ENCODE measurements at places on chromosomes 2 and 18. TPM values are rescaled to one million over a fixed set of nuclear protein-coding genes. Genes with fewer than 3 reads are reported as not detected.

GRCh38 chr2:24825883-24826772, 32.9 kb downstream of the CENPO start:
- DNase-seq, result no peak

DNA sequence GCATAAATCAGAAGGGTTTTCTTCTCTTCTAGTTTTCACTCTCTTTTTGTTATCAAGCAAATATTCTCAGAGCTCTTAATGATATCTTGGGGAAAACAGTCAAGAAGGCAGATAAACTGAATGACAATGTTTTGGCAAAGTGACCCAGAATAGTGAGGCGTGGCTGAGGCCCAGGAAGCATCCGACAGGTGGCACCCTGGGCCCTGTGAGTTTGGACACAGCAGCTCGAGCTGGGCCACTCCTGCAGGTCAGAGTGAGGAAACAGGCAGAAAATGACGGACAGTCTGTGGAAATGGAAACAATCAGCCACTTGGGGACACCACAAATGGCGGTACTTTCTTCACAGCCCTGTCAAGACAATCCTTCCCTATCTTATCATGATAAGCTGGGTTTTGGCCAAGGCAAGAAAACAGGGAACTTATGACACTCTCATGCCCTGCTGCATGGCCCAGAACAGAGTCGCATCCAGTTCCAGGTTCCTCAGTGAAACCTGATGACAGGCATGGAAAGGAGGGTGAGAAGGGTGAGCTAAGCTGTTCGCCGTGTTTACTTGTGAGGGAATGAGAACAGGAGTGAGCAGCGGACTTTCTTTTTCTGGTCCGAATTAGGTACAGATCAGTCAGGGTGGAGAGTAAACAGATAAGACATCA, 32.1 kb downstream of the MRPL44 start:
- DNase-seq, result no peak

- no peak for DNase-seq
Measured at GRCh38 chr2:71876542-71877451, 270.9 kb downstream of the CYP26B1 start.

- no peak for DNase-seq
Measured at GRCh38 chr2:145088756-145089155, 568.8 kb upstream of the ZEB2 start.

GRCh38 chr2:231204146-231204545, 5.7 kb downstream of the ARMC9 start:
- no peak for DNase-seq

DNA sequence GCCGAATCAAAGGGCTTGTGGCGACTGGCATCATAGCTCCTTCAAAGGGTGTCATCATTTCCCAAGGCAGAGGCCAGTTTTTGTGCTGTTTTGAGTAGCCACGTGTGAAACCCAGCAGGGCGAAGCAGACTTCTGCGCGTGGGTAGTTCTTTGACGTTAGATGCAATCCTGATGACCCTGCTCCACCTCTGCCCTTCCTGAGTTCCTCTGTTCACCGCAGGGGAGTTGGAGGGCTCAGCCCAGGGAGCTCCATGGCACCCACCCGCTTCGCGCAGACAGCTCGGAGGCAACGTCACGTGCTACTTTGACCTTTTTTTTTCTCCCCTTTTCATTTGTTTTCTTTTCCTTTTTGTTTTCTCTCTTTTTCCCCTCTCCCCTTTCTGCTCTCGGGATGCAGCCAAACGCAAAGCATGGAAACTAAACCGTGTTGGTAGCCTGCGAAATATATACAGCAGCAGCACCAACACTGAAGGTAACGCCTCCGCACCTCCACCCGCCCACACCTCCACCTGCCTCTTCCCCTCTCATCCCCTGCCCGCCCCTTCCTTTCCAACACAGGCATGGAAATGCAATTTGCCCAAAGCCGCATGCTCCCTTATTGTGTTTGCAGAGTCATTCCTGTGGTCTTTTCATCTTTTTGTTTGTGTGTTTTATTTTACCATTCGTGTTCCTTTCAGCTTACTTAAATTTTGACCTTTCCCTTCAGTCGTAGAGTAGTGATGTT, 153.6 kb downstream of the GBX2 start:
- no peak for DNase-seq

DNA sequence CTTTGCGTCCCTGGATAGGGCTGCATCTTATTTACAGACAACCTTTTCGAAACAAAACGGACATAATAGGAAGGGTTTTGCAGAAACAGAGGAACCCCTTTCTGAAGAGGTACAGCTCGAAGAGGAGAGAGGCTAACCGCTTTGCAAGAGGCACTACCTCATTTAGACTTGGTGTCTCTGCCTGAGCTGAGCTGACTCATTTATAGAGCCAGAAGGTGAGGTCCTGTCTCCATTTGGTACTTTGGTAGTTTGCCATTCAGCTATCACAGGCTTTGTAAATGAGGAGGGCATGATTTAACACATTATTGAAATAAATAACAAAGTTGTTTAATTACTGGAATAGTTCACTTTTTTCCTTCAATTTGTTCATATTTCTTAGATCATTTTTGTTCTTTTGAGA, 2.2 kb upstream of the NXPH2 start:
- no peak for DNase-seq

DNA sequence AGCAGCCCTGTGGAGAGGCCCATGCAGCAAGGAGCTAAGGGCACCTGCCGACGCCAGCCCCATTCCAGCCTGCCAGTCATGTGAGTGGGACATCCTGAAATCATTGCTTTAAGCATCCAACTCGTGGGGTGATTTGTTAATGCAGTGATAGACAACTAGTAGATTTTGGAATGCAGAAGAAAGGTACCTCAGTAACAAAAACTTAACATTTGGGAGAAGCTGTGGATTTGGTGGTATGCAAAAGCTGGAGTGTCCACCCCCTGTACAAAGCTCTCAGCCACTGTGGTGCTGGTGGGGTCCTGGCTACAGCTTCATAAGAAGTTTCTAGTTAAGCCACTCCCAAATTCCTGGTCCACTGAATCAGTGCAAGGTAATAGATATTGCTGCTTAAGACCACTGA, 37.2 kb upstream of the GNAL start:
- no peak for DNase-seq

- no peak for DNase-seq
Measured at GRCh38 chr2:85245891-85246290, 81.9 kb downstream of the TGOLN2 start.

GRCh38 chr2:234789556-234790325, 162.1 kb upstream of the SH3BP4 start:
- no peak for DNase-seq

- DNase-seq, result no peak
Measured at GRCh38 chr2:34107811-34108210, 508.7 kb upstream of the FAM98A start.

- no peak for DNase-seq
Measured at GRCh38 chr18:44922968-44923367, 242.3 kb downstream of the SETBP1 start.

DNA sequence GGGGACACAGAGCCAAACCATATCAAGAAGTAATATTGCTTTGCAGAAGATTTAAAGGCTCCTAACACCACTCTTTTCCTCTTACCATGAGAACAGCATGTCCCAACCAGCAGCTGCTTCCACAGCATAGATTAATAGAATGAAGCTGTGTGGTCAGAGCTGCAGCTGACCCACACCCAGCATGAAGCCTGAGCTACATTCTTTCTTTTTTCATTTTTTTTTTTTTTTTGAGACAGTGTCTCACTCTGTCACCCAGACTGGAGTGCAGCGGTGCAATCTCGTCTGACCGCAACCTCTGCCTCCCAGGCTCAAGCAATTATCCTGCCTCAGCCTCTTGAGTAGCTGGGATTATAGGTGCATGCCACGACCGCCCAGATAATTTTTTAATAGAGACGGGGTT, 289.8 kb downstream of the RAD51AP2 start:
- no peak for DNase-seq

- no peak for DNase-seq
Measured at GRCh38 chr18:40524881-40525280, 1430.2 kb upstream of the PIK3C3 start.

DNA sequence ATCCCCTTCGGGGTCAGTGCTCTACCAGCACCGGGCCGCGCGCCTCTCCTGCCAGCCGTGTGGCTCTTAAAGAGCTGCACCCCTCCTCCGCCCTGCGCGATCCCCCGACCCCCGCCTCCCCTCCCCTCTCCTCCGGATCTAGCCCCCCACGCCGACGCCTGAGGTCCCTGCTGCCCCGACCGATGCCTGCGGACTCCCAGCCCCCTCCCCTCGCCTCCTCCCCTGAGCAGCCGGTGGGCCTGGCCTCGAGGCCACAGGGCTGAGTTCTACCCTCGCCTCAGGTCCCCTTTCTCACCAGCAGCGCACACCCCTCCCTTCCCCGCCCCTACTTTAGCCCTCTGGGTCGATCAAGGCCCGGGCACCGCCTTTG, 5.8 kb upstream of the SIX3 start:
- no peak for DNase-seq

DNA sequence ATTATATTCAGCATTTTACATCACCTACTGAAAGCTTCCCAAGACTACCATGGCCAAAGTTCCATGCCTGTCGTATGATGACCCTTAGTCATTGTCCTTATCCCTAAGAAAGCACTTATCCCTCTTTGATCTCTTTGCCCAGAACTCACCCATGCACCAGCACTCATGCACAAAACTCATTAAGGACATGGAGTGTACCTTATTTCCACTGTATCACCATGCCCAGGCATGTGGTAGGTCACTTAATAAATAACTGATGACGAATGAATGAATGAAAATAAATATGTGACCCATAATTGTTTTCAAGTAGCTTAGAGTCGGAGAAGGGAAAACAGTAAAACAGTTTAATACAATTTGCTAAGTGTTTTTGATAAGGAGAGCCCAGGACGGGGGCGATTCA, 220.1 kb downstream of the IKZF2 start:
- DNase-seq, result no peak

GRCh38 chr2:68238955-68239822, 13.1 kb downstream of the PPP3R1 start:
- no peak for DNase-seq

DNA sequence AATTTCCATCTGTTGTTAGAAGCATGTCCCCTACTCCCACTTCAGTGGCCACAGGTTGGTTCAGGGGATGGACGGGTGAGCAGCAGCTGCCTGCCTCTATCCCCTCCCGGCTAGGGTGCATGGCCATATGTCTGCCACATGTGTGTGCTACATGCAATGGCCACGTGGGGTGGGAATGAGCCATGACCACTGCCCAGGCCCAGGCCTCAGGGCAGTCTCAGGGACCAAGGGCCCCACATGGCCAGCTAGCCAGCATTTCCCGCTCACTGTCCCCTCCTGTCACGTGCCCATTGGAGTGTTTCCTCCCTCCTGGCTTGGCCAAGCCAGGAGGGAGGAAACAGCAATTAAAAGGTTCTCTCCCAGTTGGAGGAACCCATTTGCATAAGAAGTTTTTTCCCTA, 117.1 kb downstream of the KCNS3 start:
- no peak for DNase-seq

DNA sequence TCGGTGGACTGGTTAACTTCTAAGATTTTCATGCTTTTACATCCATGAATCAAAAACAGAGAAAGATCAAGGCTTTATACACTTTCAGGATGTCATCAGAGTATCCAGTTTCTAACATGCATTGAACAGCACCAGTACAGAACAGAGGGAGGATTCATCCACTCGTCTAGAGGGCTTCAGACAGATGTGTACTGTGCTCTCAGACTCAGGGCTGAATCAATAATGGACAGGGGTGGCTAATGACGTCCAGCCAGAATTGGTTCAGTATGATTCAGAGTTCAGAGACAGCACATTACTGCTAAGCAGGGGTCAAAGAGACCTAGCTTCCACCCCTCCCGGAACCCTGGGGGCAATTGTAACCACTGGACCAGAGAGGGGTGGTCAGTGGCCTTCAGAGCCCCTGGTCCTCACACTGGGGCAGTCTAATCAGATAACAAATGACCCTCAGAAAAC, 37.3 kb downstream of the RNU4ATAC start:
- no peak for DNase-seq

The CFC1 gene
- total RNA-seq, result not detected

The ADAM23 gene
- 5.7 TPM for total RNA-seq

The ACMSD gene
- not detected for total RNA-seq

The INPP5D gene
- 119 TPM for total RNA-seq

The GKN1 gene
- total RNA-seq, result not detected

The ELMOD3 gene
- 20.6 TPM for total RNA-seq

The IL36RN gene
- not detected for total RNA-seq

The ATP6V1C2 gene
- total RNA-seq, result not detected

The ALK gene
- not detected for total RNA-seq

The CCT4 gene
- total RNA-seq, result 105 TPM

The OTOF gene
- total RNA-seq, result 0.20 TPM

The TTC27 gene
- total RNA-seq, result 17.9 TPM

The ANKRD62 gene
- not detected for total RNA-seq
